Stimulated activated CD8-positive, alpha-beta memory T cell treated with anti-CD3 and anti-CD28 coated beads, Interleukin-2, amount 100 ng/mL, for 1 hour (primary cell): ENCODE measurements at places on chromosomes 4 and X.

GRCh38 chr4:125316791-125317524 lies 2.2 kb downstream of the FAT4 start:
- no peak for DNase-seq

DNA sequence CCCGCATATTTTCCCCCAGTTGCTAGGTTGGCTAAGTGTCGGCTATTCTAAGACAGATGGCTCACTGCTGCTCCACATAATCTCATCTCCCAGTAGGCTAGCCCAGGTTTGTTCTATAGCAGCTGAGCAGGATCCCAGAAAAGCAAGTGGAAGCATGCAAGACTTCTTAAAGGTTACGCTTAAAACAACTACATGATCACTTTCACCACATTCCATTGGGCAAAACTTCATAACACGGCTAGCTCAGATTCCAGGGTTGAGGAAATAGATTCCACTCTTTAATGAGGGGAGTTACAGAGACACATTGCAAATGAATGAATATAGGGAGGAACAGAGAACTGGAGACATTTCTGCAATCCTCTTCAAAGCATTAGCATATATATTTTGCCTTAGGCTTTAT lies 12.9 kb upstream of the RAB33B start:
- no peak for DNase-seq

DNA sequence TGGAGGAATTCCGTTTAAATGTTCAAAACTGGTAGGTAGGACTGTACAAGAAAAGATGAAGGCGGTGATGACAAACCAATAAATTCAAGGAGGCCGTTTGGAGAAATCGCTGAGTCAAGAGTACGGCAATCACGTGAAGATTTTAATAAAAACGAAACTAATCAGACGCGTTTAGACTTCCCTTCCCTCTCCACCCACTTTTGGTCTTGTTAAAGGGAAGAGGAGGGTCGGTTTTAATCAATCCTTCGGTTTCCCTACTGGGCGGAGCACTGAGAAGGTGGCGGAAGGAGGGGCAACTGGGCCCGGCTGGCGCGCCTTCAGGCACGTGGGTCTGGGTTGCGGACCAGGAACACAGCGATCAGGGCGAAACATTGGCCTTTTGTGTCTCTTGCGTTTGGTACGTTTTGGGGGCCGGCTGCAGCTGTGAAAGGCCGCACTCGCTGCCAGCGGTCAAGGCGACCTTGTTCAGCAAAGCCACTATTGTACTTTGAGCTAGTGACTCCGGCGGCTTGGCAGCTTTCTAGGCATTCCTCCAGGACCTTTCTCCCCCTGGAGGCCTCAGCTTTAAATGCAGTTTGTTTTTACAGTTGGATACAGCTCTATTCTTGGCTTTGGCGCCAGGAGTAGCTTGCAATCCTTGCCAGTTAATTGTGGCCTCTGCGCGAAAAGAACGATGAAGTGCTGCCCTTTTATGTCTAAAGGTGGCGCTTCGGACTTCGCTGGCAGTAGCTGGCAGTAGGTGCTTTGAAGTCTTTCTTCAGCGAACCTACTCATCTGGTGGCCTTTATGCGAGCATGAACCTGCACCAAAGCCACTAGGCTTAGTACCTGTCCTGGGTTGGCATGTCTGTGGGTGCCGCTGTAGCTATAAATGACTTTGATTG lies 16.8 kb upstream of the LAMP2 start:
- DNase-seq = no peak

DNA sequence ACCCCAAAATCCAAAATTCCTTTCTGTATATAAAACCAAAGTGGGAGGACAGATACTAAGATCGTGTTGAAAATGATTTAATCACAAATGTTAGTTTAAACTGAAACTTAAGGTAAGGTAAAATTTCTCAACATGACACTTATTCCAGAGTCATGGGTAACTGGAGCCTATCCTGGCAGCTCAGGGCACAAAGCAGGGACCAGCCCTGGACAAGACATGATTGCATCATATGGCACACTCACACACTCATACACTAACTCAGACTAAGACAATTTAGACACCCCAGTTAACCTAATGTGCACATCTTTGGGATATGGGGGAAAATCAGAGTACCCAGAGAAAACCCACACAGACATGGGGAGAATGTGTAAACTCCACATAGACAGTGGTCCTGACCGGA lies 244.1 kb upstream of the TEX13A start:
- DNase-seq = no peak

- DNase-seq = no peak
These were observed 877 bp upstream of the SLC16A2 start for GRCh38 chrX:74420196-74421035.

- DNase-seq = no peak
These were observed 564 bp downstream of the PGK1 start for GRCh38 chrX:78104447-78105176.

- DNase-seq = no peak
These were observed 471 bp downstream of the MCTS1 start for GRCh38 chrX:120604361-120604782.

- DNase-seq = no peak
These were observed 18.4 kb downstream of the MSMO1 start for GRCh38 chr4:165345666-165346417.
